Mammary epithelial cell (primary cell): ENCODE measurements at places on chromosomes 3 and 15. TPM values are rescaled to one million over a fixed set of nuclear protein-coding genes. Genes with fewer than 3 reads are reported as not detected.

CMTM7 gene
- 78.0 TPM for polyA plus RNA-seq

WNT5A gene
- 6.8 TPM for polyA plus RNA-seq

GPR171 gene
- polyA plus RNA-seq, result not detected

DAZL gene
- not detected for polyA plus RNA-seq

C2CD4A gene
- not detected for polyA plus RNA-seq

SHF gene
- polyA plus RNA-seq, result 1.0 TPM

GOLGA6L4 gene
- polyA plus RNA-seq, result 0.22 TPM

NIT2 gene
- 46.3 TPM for polyA plus RNA-seq

ZIC4 gene
- not detected for polyA plus RNA-seq

TGM5 gene
- polyA plus RNA-seq, result not detected

ENTPD3 gene
- polyA plus RNA-seq, result 1.6 TPM

MYZAP gene
- polyA plus RNA-seq, result 1.0 TPM

CCDC80 gene
- 2.0 TPM for polyA plus RNA-seq

SH2D7 gene
- not detected for polyA plus RNA-seq

CEMIP gene
- polyA plus RNA-seq, result 0.18 TPM
